ENCODE measurements at places on chromosomes 2 and 18.
A peak's percentile ranks its signal among the peaks of the same experiment; 100 is the strongest.

DNA sequence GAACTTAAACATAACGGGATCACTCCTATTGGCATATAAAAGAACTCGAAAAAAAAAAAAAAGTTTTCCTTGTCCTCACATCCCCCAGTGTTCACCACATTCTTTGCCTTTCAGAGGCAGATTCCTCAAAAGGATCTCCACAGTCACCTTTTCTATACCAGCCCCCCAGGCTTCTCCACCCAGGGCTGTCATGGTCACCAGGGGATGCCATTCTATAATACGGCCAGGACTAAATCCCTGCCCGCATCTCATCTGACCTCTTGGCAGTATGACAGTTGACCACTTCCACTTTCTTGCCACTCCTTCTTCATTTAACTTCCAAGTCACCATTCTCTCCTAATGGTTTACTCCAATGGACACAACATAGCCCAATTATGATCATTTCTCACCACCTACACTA, 29.3 kb downstream of the SOS1 start:
- no peak for DNase-seq

GRCh38 chr2:241001413-241002274, 3.2 kb downstream of the SNED1 start:
- no peak for DNase-seq

DNA sequence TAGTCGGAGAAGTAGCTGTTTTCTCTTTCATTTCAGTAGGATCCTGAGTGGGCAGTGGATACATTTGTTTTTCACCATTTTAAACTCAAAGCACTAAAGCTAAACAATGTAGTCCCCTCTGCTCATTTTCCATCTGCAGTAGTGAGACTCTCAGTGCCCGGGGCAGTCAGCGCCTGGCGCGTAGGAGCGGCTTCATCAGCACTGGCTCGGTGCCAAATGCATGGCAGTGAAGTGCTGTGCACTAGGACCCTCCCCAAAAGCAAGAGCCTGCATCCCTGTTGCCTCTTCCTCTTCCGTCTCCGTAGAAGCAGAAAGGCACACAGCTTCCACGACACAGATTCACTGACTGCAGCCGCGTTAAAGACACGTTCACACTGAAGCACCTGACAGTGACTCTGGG, 19.0 kb upstream of the ESPNL start:
- DNase-seq, result no peak

GRCh38 chr2:168592181-168592831, 136.2 kb downstream of the CERS6 start:
- DNase-seq, result no peak

DNA sequence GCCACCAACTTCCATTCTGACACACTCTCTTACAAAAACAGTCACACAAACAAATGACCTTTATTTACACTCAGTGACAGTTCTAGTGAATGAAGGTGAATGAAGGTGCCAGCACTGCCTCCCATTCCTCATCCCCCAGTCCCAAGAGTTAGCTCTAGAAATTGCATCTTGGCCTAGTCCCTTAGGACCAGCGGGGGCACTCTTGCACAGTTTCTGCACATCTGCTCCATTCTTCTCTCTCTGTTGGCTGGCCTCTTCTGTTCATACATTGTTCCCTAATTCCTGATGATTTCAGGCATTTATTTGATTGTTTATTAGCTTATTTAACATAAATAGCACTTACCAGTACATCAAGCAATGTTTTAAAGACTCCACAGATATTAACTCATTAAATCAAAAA, 30.9 kb downstream of the GAREM1 start:
- DNase-seq, result no peak

DNA sequence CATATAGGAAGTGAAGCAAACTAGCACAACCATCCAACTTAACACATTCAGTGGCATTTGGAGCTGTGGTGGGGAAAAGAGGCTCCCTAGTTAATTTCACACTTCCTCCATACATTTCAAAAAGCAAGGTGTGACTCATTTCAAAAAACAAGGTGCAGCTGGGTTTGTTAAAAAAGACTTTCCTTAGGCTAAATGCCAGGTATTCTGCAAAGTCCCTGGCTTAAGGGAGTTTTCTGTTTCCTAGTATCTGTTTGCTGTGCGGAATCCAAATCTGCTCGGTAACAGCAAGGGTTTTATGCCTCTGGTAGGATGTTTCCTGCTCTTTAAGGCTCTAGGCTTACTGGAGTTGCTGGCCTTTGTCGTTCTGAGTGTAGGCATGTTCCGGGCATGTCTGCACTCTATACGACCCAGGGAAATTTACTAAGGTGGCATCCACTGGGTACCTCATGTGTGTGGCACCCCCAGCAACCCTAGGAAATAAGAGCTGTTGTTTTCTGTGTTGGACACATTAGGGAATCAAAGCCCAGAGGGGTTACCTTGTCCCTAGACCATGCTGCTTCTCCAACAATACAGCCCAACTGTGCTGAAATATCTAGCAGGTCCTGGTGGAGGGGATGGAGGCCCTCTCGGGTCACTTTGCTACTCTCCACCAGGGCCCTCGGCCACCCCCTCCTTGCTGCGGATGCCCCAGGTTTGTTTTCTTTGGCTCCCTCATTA, 634 bp upstream of the MSGN1 start:
- DNase-seq, result no peak

DNA sequence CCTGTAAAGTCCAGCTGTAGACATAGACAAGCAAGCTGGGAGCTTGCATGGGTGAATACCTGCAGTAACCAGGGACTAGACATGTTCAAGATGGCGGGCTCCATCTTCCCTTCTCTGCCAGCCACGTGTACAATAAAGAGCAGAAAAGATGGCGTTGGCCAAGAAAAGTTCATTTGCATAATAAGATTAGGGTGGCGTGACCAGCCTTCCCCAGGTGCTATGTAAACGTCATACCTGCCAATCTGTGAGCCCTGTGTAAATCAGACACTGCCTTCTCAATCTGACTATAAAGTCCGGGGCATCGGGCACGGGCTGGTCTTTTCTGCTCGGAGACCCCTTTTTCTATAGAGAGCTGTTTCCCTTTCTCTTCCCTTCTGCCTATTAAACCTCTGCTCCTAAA, 101.6 kb upstream of the XPO1 start:
- no peak for DNase-seq

- DNase-seq, result no peak
Measured at GRCh38 chr18:73235491-73235890, 367.7 kb upstream of the NETO1 start.

DNA sequence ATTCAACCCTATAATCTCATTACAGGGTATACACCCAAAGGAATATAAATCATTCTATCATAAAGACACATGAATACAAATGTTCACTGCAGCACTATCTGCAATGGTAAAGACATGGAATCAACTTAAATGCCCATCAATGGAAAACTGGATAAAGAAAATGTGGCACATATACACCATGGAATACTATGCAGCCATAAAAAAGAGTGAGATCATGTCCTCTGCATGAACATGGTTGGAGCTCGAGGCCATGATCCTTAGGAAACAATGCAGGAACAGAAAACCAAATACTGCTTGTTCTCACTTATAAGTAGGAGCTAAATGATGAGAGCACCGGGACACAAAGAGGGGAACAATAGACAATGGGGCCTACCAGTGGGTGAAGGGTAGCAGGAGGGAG, 88.5 kb upstream of the CD226 start:
- DNase-seq, result no peak

DNA sequence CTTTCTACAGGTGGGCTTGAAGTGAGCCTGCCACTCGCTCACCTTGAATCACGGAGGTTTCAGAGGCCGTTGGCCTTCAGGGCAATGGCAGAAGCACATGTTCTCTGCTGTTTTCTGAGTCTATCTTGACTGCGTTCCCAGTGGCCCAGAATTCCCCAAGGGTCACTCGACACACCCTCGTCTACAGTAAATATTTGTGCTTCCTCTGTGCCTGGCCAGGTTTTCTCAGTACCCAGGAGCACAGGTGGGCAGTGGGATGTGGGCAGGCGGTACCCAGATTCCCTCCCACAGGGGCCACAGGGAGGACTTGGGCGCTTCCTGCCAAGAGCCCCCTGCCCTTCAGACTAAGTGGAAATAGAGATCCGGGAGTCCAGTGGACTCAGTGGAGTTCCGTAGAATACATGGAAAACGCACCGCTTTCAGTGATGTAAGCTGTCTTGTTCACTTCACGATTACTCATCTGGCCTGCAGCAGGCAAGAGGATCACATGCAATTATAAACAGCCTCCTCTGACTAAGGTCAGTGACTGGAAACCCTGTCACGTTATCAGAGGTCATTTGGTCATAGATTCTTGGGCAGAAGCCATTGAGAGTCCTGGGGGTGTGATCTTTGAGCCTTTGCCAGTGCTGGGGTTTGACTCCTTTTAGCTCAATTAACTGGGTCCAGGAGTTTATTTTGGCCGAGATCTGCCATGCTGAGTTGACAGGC, 179.8 kb downstream of the NEDD4L start:
- no peak for DNase-seq

GRCh38 chr2:71070294-71071093, 2.0 kb downstream of the NAGK start:
- no peak for DNase-seq

GRCh38 chr2:201157694-201158093, 25.2 kb upstream of the CASP10 start:
- DNase-seq, result no peak

- no peak for DNase-seq
Measured at GRCh38 chr18:58966005-58966677, 101.5 kb downstream of the ZNF532 start.

DNA sequence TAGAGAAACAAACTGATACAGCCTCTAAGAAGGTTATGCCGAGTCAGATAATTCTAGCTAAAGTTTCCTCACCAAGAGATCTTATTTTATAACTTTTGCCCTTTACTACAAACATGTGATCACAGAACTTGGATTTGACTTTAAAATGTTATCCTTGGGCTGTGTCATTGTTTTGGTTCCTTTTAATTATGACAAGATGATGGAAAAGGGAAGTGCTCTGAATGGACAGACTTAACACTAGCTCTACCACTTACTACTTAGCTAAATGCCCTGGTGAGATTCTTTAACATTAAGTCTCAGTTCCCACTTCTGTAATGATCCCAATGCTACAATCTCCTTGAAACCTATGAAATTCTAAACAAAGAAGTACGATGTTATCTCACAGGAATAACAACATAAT, 69.9 kb downstream of the RTTN start:
- no peak for DNase-seq

DNA sequence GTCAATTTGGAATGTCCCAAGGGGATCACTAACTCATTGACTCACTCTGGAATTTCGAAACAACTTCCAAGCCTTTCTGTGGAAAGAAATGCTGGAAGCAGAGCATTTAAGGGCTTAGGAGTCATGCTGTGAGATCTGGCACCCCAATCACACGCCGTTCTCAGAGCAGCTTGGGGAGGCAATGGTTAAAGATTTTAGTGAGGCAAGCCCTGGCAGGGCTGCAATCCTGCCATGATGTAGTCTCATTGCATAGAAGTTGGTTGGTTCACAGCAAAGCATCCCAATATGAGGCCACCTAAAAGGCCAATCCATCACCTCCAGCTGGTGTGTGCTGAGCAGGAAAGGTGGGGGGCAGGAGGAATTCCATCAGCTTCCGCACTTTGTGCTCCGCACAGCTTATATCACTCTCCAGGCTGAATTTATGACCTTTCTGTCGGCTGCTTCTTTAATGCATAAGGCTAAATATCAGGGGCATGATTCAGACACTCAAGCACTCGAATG, 1043.9 kb upstream of the POU3F3 start:
- DNase-seq, result no peak

GRCh38 chr2:237685408-237685807, 58.0 kb downstream of the LRRFIP1 start:
- no peak for DNase-seq

DNA sequence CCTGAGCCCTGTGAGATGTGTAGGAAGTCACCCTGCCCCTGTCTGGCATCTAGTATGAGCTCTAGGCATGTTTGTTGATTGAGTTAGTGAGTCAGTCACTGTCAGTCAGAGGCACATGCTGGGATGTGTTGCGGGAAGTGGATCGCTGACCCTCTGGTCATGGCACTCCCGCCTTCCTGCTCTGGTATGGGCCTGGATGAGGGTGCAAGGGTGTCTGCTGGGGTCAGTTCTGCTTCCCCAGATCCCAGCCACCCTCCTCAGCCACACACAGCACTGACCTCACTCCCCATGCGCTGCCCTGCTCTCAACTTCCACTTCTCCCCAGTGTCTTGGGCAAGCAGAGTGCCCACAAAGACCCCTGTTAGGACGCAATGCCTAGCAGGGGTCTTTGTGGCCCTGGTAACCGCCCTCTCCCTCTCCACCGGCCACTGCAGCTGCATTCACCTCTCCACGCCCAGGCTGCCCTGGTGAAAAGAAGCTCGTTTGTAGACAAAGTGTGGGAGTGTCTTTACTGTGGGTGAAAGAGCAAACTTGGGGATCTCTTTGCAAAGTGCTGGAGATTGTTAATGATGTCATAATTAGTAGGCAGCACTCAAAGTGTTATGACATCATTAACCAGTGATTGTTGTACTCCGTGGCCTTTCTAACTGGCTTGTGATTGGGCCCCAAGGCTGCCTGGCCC, 252.1 kb downstream of the LDLRAD4 start:
- DNase-seq, result no peak

DNA sequence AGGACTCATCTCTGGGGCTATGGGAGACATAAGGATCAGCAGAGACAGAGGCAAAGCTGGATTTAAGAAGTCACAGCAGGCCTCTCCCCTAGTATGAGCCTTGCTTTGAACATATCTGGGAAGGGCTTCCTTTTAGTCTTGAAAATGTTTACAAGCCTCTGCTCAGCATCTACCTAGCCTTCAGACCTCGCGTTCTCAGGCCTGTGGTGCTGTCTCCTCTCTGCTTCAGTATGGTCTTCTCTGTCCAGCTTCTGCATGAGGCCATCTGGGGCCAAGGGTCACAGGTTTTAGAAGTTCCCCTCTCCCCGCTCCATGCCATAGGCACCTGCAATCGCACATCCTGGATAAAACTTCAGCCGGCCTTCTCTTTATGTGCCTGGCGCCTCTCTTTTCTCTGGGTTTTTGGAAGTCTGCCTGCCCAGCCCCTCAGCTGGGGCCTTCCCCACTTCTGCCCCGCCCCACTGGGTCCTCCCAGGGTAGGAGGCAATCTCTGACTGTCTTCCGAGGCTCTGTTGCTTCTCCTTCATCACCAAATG, 7.1 kb downstream of the ACTG2 start:
- no peak for DNase-seq

DNA sequence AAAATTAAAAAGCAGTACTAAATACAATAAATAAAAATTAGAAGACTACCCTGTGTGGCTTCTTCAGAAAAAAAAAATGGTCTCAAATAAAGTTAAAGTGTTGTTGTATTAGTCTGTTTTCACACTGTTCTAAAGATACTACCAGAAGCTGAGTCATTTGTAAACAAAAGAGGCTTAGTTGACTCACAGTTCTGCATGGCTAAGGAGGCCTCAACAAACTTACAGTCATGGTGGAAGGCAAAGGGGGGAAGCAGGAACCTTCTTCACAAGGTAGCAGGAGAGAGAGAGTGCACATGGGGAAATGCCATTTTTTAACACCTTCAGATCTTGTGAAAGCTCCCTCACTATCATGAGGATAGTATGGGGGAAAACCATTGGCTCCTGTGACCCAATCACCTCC, 612.8 kb downstream of the RNF144A start:
- DNase-seq, result no peak

GRCh38 chr2:26429779-26430578, 28.3 kb downstream of the DRC1 start:
- DNase-seq, result no peak

GRCh38 chr2:75064691-75065396, 106.4 kb downstream of the POLE4 start:
- DNase-seq, result peak; percentile 34

GRCh38 chr2:100682536-100682935, 119.7 kb downstream of the PDCL3 start:
- DNase-seq, result no peak
